ENCODE measurements at places on chromosomes 2 and 18. TPM values are rescaled to one million over a fixed set of nuclear protein-coding genes. Genes with fewer than 3 reads are reported as not detected.

CYTIP gene
- 3.3 TPM for total RNA-seq

DNA sequence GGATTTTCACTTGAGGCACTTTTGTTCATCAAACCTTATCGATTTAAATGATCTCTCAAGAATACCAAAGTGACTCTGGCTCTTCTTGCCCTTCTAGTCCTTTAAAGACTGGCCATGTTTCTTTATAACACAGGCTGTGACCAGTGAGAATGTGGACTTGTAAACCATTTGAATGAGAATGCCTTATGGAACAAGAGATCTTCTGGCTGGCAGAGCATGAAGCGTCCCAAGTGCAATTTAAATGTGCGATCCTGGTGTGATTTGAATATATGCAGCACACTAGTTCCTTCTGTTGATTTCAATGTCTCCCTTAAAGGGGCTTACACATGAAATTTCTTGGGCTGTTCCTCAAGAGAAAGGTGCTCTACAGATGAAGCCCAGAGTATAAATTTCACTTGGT, 262.4 kb upstream of the CCDC68 start:
- no peaks in the 10 kb centered on the region for H3K36me3 ChIP-seq
- no peaks in the 10 kb centered on the region for H3K4me1 ChIP-seq
- H3K4me3 ChIP-seq: no peak overlapping the region
- no peaks in the 10 kb centered on the region for H3K27me3 ChIP-seq

DNA sequence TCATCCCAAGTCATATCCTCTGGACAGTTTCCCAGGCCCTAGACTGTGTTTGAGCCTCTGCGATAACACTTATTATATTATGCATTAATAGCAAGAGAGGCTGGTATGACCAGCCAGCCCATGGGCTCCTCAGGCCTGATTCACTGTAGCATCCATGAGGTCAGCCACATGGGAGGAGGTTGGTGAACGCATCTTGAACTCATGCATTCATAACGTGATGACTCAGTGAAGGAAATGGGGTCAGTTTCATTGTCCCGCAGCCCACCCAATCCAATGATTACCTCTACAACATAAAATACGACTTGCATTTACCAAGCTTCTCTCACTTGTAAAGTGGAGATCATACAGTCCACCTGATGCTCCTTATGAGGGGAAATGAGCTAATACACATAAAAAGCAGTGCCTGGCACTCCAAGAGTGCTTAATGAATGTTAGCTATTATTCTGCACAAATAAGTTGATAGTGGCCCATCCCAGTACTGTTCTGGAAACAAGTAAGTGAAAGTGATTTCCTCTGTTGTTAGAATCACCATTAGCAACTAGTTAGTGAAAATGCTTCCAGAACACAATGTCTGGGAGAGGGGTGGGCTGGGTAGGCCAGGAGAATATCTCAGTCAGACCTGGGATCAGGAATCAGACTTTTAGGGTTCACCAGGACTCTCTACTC, 46.1 kb upstream of the CELF4 start:
- no peaks in the 10 kb centered on the region for H3K4me1 ChIP-seq
- no peak overlapping the region for H3K27ac ChIP-seq
- DNase-seq: no peak
- no peaks in the 10 kb centered on the region for H3K36me3 ChIP-seq
- H3K4me3 ChIP-seq: no peak overlapping the region

IHH gene
- 3.2 TPM for total RNA-seq

GRCh38 chr18:69230204-69230603, 170.5 kb upstream of the DOK6 start:
- no peak overlapping the region for H3K27ac ChIP-seq
- H3K36me3 ChIP-seq: no peaks in the 10 kb centered on the region
- no peak for DNase-seq
- H3K4me1 ChIP-seq: no peaks in the 10 kb centered on the region
